LHCN-M2 (cell line): ENCODE measurements at places on chromosomes 13 and 19. TPM values are rescaled to one million over a fixed set of nuclear protein-coding genes. Genes with fewer than 3 reads are reported as not detected.

DNA sequence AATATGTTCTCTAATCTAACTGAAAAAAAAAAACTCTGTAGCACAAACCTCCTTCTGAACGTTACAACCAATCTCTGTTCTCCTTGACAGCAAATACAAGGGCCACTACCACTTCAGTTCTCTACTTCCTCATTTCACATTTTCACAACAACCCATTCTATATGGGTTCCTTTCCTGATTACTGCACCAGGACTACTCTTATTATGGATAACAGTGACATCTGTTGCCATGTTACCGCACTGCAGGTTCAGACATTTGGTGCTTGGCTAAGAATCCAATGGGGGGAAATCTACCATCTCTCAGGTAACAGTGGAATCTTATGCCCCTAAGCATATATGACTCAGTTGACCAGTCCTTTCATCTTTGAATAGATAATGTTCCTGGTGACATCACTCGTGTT lies 11.6 kb upstream of the FPR3 start:
- peak; percentile 56 for DNase-seq

MAP1S gene
- total RNA-seq = 16.6 and 20.5 TPM in 2 replicates

- no peak for DNase-seq
These were observed 6.9 kb downstream of the KIR3DL3 start for GRCh38 chr19:54731191-54731590.

- peak; percentile 59 for DNase-seq
These were observed 18.0 kb upstream of the RBM26 start for GRCh38 chr13:79423801-79424642.

AXL gene
- 254 and 297 TPM in 2 replicates for total RNA-seq

GRCh38 chr13:114118511-114119123 lies 13.8 kb downstream of the RASA3 start:
- DNase-seq = peak; percentile 84

DNA sequence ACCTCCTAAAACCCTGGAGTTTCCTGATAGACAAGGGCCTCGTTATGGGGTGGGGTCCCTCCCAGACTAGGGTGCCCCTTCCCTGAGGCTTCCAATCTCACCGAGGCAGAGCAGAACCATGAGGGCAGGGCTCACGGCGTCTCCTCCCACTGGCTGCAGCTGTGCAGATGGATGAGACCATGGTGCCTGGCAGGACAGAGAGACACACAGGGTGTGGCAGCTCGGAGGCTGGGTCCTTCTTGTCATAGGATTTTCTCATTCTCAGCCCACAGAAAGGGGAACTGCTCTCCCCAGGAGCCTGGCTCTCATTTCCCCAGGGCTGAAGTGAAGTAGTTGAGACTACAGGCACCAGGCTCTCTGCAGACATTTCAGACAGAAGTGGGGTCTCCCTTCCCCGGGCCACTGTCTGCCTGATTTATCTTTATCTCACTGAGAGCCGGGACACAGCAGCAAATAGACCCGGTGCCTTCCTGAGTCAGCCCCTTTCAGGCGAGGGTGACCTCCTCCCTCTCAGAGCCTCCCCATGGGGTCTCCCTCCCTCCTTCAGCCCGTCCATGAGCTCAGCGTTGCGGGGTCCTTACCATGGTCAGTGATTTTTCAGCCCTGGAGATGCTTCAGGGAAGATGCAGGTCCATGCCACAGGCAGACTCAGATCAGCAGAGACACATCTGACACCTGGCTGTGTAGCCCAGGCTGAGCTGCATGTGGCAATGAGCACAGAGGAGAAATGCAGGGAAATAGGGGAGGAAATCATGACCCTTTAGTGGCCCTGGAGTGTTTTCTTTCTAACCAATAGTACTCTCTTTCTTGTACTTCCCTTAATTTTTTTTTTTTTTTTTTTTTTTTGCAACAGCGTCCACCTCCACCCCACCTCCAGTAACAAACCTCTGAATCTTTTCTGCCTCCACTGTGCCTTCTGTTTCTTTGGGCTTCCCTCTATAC lies at the start of gene LILRA5:
Gene LILRA5 (minus strand): TSS at position 731 of the 942 bp plus-strand sequence. CDS start 147 bp downstream, at position 584.
- no peak for DNase-seq

- DNase-seq = no peak
These were observed 584.6 kb downstream of the GPC6 start for GRCh38 chr13:93811071-93811737.

GRCh38 chr13:89432997-89433396 lies 1761.8 kb downstream of the SLITRK5 start:
- no peak for DNase-seq

ZSCAN4 gene
- total RNA-seq = 0.11 TPM in 1 of 2 replicates, not detected in the other

KCTD12 gene
- total RNA-seq = 97.0 and 137 TPM in 2 replicates

- no peak for DNase-seq
These were observed 81.3 kb downstream of the TEX29 start for GRCh38 chr13:111401755-111402154.

DNA sequence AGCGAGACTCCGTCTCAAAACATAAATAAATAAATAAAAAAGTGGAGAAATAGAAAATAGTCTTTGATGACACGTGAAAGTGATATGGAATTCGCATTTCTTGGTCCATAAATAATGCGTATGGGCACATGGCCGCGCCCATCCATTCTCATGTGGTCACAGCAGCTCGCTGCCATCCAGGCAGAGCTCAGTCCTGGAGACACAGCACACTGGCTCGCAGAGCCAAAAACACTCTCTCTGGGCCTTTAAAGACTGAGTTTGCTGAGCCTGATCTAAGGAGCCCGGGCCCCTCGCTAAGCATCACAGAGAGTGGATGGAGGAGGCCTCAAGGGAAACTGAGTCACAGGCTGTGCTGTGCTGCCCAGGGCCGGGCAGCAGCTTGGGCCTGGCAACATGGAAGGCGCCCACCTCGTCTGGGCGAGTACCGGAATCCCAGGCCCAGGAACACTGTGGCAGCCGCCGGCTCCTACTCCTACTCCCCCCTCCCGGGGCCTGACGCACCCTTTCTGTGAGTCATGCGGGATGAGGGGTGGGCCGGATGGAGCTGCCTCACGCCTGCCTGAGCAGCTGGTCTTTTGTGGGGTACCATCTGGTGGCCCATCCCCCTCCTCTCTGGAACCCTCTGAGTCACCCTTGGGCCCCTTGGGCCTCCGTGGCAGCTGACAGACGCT lies 28.9 kb upstream of the CACTIN start:
- peak; percentile 99 for DNase-seq

GRCh38 chr13:99905224-99905623 lies 66.3 kb downstream of the ZIC5 start:
- DNase-seq = no peak

DNA sequence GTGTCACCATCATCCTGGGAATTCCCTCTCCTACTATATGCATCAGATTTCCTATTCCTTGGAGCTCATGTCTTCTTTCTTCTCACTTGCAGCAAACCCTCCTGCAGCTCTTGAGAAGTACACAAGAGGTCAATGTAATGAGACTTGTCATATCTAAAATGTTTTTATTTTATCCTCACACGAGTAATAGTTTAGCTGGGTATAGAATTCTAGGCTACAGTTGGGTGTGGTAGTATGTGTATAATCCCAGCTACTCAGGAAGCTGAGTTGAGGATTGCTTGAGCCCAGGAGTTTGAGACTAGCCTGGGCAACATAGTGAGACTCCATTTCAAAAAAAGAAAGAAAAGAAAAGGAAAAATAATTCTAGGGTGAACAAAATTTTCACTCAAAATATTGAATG lies 24.4 kb downstream of the EEF1AKMT1 start:
- DNase-seq = no peak

CASP14 gene
- not detected in 2 replicates for total RNA-seq

GRCh38 chr19:54253331-54254194 lies 3.5 kb downstream of the LILRB5 start:
- no peak for DNase-seq

CPB2 gene
- total RNA-seq = not detected in 2 replicates

GRCh38 chr19:49546825-49547565 lies 19.2 kb downstream of the RCN3 start:
- peak; percentile 93 for DNase-seq

ZNF229 gene
- total RNA-seq = 3.2 and 3.4 TPM in 2 replicates

DNA sequence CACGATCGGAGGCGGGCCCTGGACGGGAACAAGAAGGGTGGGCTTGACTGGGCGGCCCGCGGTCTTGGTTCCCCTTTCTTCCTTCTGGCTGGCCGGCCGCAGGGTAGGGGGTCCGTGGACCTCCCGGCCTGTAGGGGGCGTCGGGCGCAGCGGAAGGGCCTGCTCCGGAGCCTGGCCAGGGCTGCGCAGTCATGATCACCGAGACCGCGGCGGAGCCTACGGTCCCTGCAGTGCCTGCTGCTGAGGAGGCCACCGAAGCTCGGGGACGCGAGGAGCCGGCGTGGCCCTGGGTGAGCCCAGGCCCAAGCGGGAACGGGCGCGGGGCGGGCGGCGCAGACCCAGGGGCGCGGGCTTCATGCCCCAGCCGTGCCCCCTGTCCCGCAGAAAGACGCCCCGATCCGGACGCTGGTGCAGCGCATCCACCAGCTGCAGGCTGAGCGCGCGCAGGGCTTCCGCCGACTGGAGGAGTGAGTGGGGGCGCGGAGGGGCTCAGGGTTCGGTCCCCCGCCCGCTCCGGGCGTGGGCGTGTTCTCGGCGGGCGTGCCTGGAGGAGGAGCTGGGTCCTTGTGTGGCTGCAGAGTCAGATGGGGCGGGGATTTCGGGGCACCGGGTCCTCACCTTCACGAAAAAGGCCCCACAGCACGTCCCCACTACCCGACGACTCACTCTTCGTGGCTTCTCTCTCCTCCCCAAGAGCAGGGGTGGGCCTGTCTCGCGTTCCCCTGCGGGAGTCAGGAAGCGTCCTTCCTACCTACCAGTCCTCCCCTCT lies at the start of gene REX1BD:
Gene REX1BD (plus strand): TSS at position 188 of the 769 bp plus-strand sequence. CDS start 4 bp downstream, at position 192.
- peak; percentile 79 for DNase-seq

DNA sequence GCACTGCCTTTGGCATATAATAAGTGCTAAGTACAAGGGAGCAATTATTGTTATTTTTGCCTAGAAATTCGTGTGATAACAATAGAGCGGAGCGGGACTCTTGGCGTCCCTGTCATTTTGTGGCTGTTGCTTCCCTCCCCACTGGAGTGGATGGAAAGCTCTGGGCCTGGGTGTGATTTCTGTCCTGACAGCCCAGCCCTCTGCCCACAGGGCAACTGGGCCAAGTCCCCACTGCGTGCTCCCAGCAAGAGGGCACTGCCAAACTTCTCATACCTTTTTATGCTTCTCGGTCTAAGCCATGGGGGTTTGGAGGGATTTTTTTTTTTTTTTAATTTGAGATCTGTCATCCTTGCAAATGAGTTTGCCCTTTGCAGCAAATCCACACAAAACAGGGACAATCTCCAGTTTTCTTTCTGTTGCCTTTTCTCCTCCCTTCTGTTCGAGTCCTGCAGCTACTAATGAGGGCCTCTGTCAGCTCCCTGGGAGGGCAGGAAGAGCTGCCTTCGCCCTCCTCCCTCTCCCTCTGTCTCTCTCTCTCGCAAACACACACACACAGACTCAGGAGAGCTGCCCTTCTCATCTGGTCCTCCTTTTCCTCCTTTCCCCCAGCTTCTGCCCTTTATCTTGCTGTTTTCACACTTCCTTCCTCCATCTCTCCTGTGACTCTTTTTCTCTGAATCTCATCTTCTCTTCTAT lies 103.9 kb downstream of the DNAJC15 start:
- DNase-seq = no peak

KCNC3 gene
- not detected in 2 replicates for total RNA-seq

DNA sequence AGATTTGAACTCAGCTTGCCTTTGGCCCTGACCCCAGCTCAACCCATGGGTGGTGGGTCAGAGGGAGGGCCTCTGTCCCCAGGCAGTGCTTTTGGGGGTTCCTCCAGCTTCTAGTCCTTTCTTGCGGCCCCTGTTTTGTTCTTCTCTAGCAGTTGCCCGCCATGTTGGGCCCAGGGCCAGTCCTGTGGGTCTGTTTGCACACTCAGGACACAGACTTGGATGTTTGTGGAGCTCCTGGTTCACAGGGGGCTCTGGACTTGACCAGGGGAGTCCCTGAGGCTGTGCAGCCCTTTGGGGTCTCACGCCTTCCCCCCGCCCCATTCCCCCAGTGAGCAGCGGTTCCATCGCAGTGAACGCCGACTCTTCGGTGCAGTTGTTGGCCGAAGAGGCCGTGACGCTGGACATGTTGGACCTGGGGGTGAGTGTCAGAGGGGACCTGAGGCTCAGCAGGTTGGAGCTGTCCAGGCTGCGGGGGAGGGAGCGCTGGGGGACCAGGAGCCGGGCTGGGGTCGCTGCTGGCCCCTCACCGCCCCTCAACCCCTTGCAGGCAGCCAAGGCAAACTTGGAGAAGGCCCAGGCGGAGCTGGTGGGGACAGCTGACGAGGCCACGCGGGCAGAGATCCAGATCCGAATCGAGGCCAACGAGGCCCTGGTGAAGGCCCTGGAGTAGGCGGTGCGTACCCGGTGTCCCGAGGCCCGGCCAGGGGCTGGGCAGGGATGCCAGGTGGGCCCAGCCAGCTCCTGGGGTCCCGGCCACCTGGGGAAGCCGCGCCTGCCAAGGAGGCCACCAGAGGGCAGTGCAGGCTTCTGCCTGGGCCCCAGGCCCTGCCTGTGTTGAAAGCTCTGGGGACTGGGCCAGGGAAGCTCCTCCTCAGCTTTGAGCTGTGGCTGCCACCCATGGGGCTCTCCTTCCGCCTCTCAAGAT lies 2.5 kb downstream of the ATP5F1D start:
- DNase-seq = peak; percentile 76

DNA sequence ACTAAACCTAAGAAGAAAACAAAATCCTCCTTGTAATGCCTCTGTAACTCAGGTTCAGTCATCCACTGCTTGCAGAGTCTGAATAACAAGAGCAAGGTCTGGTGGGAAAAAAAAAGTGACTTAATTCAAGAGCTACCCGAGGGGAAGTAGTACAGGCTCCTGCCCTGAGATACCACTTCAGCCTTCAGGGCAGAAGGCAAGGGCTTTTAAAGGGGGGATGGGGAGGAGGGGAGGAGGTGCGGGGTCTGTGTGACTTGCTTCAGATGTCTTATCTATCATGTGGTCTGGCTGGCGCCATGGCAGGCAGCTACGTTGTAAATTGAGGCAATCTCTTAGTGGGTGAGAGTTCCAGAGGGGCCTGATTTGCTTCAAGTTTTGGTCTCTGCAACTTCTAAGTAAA lies 66.7 kb downstream of the LRRC63 start:
- no peak for DNase-seq

GRCh38 chr13:99663185-99663825 lies 162.0 kb downstream of the TM9SF2 start:
- DNase-seq = no peak

DNA sequence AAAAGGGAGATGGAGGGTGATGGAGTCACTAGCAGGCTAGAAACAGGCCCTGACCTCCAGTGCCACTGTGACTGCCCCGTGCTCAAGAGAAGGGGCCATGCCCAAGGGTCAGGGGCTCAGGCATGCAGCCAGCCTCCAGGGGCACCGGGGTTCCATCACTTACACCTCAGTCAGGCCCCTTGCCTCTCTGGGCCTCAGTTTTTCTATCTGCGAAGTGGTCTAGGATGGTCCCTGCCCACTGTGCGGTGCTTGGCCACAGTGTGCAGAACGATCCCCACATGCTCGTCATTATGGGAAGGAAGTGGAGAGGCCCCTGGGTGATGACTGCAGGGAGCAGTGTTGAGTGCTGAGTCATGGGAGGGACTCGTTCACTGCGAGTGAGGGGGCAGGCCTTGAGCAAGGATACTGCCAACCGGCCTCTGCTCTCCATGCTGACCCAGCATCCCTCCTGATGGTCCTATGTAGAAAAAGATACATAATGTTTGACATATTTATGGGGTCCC lies 23.1 kb downstream of the TMED1 start:
- DNase-seq = peak; percentile 88

- DNase-seq = peak; percentile 2
These were observed 14.1 kb downstream of the ZNF429 start for GRCh38 chr19:21519488-21519887.

GRCh38 chr13:35630551-35631275 lies 154.2 kb upstream of the MAB21L1 start:
- DNase-seq = peak; percentile 41

PGLYRP2 gene
- not detected in 2 replicates for total RNA-seq

PSG1 gene
- total RNA-seq = 0.13 and 1.4 TPM in 2 replicates
